ENCODE measurements at places on chromosomes 2 and 18.
A peak's percentile ranks its signal among the peaks of the same experiment; 100 is the strongest.

GRCh38 chr2:39867268-39867667 lies 88.2 kb upstream of the THUMPD2 start:
- DNase-seq: no peak

- DNase-seq: no peak
Observed at GRCh38 chr2:58130238-58130637, 83.6 kb downstream of the VRK2 start.

- no peak for DNase-seq
Observed at GRCh38 chr2:64943387-64944150, 45.6 kb upstream of the SLC1A4 start.

- DNase-seq: no peak
Observed at GRCh38 chr18:57705832-57706595, 84.4 kb upstream of the NARS1 start.

- DNase-seq: no peak
Observed at GRCh38 chr2:101446869-101447268, 28.0 kb downstream of the RFX8 start.

- DNase-seq: no peak
Observed at GRCh38 chr18:49212819-49213218, 247.6 kb downstream of the DYM start.

DNA sequence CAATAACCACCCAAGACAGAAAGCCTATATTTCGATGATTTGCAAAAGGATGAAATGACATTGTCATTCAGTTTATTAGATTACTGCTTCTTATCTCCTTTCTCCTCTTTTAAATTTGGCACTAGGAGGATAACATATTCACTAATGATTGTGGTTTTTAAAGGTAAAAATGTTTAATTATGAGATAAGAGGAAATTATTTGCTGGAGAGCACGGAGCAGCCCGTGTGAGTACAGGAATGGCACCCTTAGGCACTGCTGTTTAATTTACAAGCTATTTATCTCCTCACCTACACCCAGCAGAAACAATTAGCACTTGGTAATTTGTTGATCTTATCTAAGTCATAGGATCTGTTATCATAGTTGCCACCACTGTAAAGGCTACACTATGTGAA lies 87.4 kb upstream of the SP3 start:
- no peak for DNase-seq

- peak; percentile 23 for DNase-seq
Observed at GRCh38 chr2:42195559-42195958, 26.4 kb downstream of the EML4 start.

DNA sequence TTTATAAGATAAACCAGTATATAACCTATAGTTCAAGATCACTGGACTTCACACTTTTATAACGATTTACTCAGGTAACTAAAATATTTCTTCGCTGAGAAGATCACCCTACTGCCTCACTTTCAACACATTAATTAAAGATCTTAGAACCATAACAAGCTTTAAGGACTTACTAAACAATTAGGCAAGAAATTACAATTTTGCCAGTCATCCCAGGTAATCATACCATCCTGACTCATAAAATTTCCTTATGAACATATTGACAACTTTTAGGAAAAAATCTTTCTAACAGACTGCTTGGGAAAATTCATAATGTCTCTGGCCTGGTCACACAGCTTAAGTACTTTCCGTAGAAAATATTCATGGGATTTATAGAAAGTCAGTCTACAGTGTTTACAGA lies 223.2 kb downstream of the NRXN1 start:
- no peak for DNase-seq

DNA sequence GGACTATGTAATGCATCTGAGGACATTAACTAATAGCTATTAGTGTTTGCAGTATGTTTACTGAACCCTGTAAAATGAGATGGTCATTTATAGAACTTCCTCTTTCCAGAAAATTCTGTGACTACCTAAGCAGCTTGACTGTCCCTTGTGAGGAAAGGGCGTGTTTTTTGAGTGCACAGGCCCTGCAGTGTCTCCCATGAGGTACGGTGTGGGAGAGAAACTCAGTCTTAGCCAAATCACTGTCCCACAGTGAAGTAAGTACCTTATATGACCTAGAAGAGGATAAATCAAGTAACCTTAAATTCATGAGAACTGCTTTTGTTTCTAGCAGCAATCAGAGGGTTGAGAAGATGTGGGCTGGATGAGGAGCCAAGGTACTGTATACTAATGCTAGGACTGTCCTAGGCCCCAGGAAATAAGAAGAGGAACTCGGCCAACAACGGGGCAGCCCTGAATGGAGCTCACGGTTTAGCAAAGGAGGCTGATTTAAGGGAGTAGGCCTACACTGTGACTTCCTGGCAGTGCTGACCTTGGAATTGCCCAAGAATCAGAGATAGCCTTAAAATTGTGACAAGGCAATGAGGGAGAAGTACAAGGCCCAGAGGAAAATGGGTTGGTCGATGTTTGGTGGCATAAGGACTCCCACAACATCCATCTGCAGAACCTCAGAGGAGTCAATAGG lies 103.5 kb upstream of the CTAGE1 start:
- no peak for DNase-seq

DNA sequence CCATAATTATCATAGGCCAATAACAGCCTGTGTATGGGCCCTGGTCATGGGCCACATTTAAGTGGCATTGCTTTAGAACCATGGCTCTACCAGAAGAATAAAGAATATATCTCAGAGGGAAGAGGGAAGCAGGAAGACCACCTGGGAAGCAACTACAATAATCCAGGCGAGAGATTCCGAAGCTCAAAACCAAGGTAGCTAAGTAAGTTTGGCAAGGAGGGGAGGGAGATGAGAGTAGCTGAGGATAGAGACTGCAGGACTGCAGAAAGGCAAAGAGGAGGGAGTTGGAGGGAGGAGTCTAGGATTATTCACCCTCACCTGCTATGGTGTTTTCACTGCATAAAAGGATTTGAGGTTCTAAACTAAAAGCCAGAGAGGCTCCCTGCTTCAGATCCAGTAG lies 293.5 kb downstream of the SETBP1 start:
- no peak for DNase-seq

DNA sequence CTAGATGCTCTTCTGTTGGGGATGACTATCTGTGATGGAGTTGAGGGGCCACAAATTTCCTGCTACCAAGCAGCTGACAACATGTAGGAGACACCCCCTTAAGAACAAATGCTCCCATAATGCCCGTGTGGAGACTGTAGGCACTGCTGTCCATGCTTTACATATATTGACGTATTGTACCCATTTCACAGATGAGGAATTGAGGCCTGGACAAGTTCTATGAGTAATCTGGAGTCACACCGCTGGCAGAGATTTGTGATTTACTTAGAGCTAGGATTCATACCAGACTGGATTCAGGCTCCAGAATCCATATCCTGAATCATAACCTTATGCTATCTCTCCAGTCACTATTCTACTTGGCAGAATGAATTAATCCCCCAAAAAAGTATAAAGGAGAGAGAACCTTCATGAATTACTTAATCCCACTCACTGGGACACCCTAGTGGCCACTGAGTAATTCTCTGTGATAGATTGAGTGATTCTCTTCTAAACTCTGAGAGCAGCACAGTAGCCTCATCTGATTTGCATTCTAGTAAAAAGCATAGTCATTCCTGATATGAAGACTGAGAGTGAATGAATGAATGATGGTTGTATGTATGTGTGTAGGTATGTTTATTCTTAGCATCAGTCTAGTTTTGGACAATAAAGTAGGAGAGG lies 460.7 kb upstream of the MEIS1 start:
- DNase-seq: no peak

DNA sequence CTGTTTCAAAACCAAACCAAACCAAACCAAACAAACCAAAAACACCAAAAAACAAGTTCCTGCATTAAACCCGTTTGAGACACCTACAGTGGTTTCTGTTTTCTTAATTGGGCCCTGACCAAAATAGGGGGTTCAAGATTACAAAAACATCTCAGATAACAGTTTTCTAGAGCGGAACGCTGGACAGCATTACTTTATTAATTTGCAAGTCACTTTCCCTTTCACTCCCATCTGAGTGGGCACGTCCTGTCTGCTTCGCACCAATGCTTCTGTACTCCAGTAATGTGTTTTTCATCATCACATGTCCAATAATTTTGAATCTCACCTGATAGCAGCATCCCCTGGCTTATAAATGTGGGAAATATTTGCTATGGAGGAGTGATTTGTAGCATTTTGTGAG lies 11.7 kb upstream of the MYO1B start:
- DNase-seq: no peak

GRCh38 chr2:105576440-105577241 lies 168.1 kb upstream of the NCK2 start:
- DNase-seq: peak; percentile 59

DNA sequence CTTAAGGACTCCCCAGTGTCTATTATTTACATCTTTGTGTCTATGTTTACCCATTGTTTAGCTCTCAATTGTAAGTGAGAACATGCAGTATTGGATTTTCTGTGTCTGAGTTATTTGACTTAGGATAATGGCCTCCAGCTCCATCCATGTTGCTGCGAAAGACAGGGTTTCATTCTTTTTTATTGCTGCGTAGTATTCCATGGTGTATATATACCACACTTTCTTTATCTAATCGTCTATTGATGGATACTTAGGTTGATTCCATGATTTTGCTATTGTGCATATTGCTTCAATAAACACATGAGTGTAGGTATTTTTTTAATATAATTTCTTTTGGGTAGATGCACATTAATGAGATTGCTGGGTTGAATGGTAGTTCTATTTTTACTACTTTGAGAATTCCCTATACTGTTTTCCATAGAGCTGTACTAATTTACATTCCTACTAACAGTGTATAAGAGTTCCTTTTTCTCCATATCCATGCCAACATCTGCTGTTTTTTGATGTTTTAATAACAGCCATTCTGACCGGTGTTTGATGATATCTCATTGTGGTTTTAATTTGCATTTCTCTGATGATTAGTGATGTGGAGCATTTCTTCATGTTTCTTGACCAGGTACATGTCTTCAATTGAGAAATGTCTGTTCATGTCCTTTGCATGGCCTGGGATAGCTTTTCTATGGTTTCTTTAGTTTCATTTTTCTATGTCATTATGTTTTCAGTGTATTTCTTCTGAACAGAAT lies 21.8 kb downstream of the MTCL1 start:
- no peak for DNase-seq

GRCh38 chr2:229740279-229740678 lies 25.9 kb upstream of the DNER start:
- no peak for DNase-seq

- no peak for DNase-seq
Observed at GRCh38 chr2:171018522-171018921, 89.5 kb downstream of the GORASP2 start.

DNA sequence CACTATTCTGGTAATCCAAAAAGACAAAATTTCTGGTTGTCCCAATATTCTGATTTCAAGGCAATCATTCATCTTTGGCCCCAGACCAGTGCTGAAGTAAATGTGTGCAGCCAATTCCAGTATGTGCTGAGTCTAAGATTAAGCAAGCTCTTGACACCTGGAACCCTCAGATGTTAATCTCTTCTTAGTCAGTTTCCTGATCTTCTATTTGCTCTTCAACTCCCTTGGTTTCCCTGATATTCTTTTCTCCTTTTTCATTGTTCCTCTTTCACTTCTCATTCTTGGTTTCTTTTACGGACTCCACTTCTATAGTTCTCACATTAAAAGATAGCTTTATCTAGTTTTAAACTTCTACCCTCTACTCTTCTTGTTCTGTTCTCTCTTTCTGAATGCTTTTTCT lies 445.7 kb upstream of the FANCL start:
- no peak for DNase-seq

- no peak for DNase-seq
Observed at GRCh38 chr2:62343206-62343605, 147.3 kb downstream of the B3GNT2 start.

GRCh38 chr2:241842067-241842415 lies 16.7 kb downstream of the PDCD1 start:
- DNase-seq: no peak

DNA sequence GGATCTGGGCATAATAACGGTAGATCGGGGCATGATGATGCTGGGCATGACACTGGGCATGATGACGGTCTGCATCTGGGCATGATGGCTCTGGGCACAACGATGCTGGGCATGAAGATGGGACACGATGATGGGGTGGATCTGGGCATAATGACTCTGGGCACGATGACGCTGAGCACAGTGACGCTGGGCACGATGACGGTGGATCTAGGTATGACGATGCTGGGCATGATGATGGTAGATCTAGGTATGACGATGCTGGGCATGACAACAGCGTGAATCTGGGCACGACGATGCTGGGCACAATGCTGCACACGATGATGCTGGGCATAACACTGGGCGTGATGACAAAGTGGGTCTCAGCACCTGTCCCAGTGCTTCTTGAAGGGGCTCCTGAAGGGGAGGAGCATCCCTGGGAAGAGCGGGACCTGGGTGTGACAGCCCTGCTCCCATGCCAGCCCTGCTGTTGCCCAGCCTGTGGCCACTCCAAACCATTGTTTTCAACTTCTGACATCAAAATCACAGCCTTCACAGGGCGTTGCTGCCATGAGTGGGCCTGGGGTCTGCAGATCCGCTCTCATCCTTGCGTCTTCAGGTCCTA lies 30.4 kb upstream of the ALLC start:
- DNase-seq: no peak

DNA sequence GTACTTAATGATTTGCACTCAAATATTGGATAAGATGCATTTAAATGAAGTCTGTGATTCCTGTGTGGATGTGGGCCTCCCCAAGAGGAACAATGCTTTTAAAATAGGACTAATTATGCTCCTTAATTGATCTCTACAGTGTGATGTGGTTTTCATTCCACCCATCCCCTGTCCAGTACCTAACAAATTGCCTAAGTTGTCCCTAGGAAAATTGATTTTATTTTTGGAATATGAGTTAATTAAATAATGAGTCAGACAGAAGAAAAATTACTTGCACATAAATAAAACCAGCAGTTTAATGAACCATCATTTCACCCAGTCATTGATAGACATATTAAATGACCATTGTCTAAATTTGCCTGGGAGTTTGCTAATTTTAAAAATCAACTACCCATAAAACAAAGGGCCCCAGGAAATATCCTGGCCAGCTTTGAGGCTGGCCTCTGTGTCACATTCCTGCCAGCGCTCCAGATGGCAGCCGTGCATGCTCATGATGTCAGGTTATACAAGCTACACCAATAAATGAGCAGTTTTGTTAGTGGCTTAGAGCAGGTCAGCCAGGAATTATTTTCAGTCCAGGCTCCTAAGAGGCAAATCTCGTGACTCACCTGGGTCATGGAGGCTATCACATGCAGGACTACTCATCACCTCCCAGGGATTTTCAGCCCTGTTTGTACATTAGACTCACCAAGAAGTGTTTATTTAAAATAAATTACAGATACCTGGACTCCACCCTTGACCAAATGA lies 31.9 kb downstream of the ABHD3 start:
- DNase-seq: peak; percentile 49

DNA sequence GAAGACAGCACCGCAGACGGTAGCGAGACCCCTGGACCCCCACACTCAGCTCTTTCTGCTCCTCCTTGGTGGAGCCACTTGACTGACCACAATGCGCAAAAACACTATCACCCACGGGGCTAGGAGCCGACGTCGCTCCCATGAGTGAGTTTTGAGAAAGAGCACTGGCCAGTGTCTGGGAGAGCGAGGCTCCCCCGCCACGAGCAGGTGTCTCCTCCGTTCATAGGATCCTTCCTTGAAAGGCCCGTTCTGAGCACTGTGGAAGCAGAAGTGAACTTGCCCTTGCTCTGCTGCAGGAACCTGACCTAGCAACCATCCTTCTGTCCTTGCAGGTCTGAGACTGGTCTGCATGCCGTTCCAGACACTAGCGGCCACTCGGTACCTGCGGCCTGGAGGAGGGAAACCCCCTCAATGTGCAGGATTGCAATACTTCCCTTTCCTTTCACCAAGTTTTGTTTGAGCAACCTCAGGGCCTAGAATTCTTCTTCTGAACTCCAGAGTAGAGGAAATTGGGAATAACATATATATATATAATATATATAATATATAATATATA lies 12.9 kb upstream of the ZNF516 start:
- DNase-seq: no peak

- peak; percentile 66 for DNase-seq
Observed at GRCh38 chr2:41722668-41723369, 325.0 kb upstream of the PKDCC start.
